CD4-positive, alpha-beta T cell treated with Interleukin-2 at 100 ng/mL for 4 hours (primary cell): ENCODE measurements at places on chromosomes 3 and 15.

DNA sequence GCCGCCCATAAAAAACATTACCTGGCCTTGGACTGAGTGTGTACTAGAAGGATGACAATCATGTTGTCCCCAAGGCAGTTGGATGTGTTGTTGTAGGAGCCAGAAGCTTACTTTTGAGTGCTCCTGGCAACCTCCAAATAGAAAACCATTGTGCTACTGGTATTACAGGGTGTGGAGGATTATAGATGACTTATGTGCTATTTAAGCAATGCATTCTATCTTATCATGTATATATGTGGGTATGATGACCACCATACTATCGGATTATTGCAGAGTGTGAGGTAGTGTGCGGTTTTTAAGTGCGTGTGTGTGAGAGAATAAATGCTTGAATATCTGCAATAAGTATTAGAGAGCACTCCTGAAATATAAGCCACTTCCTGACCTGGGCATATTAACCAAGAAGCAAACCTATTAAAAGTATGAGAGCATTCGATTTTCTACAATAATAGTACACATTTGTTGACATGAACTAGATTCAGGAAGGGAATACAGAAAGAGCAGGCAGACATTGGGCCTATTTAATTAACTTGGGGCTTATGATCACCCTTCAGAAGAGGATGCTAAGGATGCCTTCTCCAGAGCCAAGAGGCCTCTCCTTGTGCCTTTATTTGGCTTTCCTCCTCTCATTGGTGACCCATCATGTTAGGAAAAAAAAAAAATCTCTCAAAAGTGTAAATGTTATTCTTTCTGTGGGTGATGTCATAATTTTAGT is 11.7 kb upstream of the MBNL1 start:
- no peak for DNase-seq

- no peak for DNase-seq
Observed at GRCh38 chr3:183489455-183490210, 61.2 kb upstream of the MCF2L2 start.

DNA sequence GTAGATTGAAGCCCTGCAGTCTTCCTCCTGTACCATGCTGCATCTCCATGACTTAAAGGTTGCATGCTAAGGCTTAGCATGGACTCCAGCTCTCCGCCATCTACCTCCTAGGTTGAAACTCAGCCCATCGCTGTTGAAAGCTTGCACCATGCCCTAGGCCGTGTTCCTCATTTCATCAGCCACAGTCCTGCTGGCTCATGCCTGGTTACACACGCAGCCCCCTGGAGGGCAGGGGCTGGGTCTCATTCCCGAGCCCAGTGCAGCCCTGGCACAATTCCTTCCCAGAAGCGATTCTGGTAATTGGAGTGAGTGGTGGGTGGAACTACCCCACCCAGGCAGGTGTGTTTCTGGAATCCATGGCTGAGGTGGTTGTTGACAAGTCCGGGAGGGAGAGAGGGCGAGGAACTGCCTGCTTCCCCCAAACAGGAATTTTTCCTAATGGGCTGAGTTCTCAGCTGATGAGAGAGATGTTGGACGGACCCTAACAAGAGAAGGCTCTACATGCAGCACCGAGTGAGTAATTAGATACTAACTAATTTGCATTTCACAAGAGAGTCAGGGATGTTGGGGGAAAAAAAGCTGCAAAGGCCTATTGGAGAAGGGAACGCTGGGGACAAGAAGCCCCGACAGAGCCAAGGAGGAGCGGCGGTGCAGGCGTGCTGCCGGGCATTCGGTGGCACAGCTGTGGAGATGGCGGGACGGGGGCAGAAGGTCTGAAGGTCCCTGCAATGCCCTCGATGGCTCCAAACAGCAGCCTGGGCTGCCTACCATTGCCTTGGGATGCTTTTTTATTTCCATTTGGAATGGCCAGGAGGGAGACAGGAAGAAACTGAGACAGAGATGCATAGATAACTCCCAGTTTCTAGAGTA is 92.3 kb upstream of the TLE3 start:
- no peak for DNase-seq

DNA sequence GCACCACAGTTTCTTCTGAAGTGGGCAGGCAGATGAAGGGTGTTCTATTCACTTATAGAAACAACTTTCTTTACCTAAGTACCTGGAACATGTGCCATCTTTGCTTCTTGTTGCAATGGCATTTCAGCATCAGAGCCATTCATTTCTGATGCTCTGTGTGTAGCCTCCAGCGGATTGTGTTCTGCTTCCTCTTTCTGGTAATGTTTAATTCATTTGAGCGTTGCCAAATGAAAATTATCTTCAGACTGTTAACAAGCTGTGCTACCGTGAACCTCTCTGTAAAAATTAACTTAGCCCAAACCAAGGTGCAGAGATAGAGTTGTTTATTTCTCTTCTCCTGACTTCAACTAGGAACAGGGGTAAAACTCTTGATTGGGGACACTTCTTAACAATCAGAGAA is 302.0 kb downstream of the EDEM1 start:
- DNase-seq, result no peak

DNA sequence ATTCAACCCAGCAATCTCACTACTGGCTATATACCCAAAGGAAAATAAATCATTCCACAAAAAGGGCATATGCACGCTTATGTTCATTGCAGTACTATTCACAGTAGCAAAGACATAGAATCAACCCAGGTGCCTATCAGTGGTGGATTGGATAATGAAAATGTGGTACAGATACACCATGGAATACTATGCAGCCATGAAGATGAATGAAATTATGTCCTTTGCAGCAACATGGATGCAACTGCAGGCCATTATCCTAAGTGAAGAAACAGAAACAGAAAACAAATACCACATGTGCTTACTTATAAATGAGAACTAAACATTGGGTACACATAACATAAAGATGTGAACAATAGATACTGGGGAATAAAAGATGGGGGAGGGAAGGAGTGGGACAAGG is 606.4 kb upstream of the GRM7 start:
- no peak for DNase-seq

DNA sequence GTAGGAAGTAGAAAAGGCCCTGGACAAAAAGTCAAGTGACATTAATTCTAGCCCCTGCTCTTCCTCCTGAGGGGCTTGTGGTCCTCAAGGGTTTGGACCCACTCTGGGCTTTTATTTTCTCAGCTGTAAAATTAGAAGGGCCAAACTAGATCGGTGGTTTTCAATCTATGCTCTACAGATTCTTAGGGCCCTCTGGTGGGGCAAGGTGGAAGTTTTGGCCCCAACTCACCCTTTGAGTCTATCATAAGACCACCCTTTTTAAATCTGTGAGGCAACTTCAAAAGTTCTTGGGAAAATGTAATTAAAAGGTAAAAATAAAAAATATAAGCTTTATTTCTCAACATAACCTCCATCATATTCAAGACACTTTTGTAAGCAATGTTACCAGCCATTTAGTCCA is 25.6 kb upstream of the CFAP161 start:
- peak; percentile 2 for DNase-seq

- DNase-seq, result no peak
Observed at GRCh38 chr3:59267021-59267420, 217.2 kb upstream of the CFAP20DC start.

GRCh38 chr3:4993276-4994143 is 14.3 kb downstream of the BHLHE40 start:
- no peak for DNase-seq

DNA sequence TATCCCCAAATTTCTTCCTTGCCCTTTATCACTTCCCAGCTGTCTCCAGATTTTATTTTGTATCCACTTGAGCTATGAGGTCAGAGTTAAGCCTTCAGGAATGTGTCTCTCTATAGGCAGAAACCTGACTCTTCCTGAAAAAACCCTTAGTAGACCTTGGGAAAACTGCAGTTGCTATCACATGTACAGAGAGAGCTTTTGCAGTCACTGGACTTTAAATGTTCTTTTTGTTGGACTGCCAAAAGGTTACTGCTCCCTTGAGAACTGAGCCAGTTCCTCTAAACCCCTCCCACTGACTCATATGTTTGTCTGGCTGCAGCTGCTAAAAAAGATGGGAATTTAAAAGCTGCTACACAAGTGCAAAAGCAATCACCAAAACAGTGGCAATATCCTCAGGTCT is 169.1 kb upstream of the CCDC54 start:
- DNase-seq, result no peak

GRCh38 chr15:39624806-39625205 is 43.9 kb downstream of the THBS1 start:
- DNase-seq, result peak; percentile 88

DNA sequence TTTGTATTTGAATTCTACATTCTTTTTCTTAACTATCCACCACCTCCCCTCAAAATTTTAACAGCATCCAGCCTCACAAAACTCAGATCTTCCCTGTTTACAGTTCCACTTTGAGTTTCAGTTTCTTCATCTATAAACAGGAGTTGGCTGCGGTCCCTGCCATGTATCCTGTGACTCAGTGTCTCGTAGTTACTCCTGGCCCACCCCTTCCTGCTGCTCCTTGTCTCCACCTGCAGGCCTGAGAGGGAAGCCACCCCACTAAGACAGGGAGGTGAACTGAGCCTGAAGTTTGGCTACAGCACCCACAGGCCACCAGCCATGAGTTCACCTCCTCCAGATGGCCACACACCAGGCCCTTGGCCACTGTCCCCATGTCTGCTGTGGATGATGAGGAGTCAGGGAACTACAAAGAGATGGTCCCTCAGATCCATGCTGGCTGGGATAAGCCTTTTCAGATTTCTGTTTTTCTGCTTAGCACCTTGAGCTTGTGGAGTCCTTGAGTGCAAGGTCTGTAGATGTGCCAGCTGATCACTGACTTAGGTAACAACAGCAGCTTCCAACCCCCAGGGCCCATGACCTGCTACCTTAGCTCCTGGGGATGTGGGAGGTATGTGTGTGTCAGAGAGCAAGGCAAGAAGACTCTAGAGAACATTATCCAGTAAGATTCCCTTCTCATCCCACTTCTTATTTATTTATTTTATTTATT is 37.5 kb downstream of the CD86 start:
- peak; percentile 44 for DNase-seq

GRCh38 chr15:66036859-66037258 is 167.6 kb downstream of the RAB11A start:
- no peak for DNase-seq
